Stimulated activated CD8-positive, alpha-beta memory T cell treated with anti-CD3 and anti-CD28 coated beads, Interleukin-12 subunit alpha, Interleukin-12 subunit beta, amount 100 ng/mL, for 1 hour (primary cell): ENCODE measurements at places on chromosomes 1 and 21.
A peak's percentile ranks its signal among the peaks of the same experiment; 100 is the strongest.

DNA sequence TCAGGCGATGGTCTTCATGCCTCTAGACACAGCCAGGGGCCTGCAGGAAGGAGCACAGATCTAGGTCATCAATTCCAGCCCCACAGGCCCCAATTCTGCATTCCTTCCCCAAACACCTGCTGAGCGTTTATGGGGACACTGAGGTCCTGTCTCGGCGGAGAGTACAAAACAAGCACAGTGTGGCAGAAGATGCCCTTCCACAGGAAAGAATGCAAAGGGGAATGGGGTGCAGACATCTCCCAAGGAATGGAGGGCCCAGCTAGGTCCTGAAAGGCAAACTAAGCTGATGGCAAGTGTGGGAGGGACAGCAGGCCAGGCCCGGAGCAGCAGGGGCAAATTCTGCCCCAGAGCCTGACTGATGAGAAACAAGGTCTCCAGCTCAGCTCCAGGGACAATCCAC lies 3.5 kb upstream of the S100A8 start:
- no peak for DNase-seq

GRCh38 chr1:22826604-22827580 lies 116.3 kb downstream of the EPHB2 start:
- DNase-seq: no peak

GRCh38 chr1:40762144-40762923 lies 21.3 kb upstream of the KCNQ4 start:
- DNase-seq: no peak

- DNase-seq: peak; percentile 35
Measured at GRCh38 chr21:42513985-42514882, 582 bp downstream of the SLC37A1 start.

DNA sequence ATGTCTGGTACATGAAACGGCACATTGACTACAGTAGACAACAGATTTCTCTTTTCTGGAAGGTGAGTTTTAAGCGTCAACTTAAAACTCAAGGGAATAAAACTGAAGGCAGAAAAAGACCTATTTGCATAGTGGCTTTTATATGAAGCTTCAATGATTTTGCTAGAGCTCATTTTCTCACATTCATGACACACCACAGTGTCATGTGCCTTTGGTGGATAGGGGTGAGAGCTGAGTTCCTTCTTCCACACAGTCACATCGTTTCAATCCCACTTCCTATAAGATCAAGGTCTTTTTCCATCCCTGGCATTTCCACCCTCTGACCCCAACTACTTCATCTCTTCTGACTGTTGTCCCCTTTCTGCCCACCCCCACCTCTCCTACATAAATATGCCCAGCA lies 31.0 kb downstream of the IL12RB2 start:
- DNase-seq: no peak

DNA sequence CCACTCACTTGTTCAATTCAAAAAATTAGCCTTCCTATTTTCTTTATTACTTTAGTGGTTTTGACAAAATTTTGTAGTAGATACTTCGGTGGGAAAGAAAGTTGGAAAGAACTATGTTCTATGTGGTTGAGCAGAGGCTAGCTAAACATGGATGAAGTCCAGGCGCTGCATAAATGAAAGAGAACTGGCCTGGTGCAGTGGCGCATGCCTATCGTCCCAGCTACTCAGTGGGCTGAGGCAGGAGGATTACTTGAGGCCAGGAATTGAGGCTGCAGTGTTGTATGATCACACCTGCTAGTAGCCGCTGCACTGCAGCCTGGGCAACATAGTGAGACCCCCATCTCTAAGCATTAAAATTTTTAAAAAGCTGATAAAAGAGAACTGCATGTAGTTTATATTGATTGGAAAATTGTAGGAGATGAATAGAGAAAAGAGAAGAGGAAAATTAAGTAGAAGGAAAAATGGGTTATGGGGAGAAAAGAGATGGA lies 21.0 kb downstream of the IFNAR1 start:
- DNase-seq: no peak

GRCh38 chr1:16970132-16970910 lies 10.1 kb downstream of the MFAP2 start:
- DNase-seq: no peak

GRCh38 chr21:33449616-33450015 lies 30.2 kb downstream of the TMEM50B start:
- DNase-seq: no peak

- DNase-seq: no peak
Measured at GRCh38 chr1:209455145-209455544, 128.4 kb upstream of the CAMK1G start.

DNA sequence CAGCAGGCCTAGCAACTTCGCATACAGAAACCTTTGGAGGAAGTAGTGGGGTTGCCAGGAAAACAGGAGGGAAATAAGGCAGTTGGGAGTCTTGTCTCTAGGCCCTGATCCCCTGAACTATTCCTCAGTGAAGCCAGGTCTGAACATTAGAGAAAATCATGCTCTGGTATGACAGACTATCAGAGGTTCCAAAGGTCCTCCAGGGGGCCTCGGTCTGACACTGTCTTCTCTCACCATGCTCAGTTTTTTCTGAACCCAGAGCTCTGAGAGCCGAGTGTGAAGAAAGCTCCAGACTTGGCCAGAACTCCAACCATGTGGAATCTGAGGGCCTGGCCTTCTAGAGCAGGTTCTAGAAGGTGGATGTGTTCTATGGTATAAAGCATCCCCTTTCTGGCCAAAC lies 4.0 kb downstream of the TOMM40L start:
- no peak for DNase-seq

DNA sequence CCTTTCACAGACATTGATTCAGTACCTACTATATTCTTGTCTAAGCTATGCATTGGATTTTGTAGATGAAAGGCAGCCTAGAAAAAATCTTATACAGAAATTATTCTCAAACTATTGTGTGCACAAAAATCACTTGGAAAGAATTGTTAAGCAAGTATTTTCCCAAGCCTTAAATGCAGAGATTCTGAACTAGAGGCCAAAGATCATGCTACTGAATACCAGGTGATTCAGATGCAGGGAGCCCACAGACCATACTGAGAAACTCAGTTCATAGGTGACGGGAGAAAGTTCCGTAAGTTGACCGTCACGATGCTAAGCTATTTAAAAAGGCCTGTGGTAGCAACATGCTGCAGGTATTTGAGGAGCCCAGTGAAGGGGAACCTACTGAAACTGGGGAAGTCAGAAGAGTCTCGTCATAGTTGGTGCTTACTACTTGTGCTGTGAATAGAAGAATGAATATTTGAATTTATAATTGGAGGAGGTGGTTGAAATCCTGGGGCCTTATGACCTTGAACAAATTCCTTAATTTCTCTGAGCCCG lies 150.8 kb downstream of the NFIA start:
- no peak for DNase-seq

DNA sequence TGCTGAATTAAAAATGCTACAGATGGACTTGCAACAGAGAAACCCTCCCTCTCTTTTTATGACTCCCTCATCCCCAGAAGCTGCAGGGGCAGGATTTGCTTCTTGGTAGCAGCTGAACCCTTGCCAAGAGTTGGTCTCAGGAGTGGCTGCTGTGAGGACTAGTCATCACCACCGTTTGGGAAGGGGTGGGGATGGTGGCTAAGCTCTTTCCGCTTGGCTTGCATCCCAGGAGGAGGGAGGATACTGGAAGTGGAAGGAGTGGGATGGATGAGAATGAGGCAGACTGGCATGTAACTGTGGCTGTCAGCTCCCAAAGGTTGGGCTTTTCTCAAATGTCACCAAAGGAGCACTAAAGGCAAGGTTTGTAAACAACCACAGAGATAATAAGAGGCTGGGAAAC lies 50.8 kb upstream of the COL24A1 start:
- no peak for DNase-seq

DNA sequence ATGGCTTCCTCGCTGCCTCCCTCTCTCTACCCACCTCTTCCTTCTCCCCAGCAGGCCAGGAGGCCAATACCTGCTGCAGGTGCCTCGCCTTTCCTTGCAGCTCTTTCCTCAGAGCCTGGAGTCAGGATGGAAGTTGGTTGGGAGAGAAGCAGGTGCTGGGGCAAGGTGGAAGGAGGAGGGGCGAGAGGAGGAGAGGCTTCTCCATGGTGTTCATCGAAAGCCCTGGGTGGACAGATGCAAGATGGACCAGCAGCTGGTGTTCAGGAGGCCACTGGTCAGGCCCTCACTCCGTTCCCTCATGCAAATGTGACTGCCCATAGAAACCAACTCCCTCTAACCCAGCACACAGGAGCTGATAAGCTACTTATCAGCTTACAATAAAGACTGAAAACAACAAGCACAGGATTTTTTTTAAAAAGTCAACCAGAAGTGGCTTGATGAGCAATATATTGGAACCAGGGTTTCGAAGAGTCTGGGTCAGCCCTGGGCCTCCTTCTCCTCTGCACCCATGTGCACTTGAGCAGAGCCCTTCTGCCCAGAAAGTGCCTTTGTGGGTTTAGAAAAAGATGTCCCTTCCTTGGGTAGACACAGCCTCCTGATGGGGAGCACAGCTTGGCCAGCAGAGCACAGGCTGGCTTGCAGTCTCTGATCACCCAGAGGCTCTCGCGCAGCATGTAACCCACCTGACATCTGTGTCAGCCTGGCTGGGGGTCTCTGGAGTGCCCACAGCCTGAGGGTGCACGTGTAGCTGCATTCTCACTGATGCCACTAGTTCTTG lies 16.6 kb upstream of the GSTM4 start:
- DNase-seq: no peak

GRCh38 chr1:240455228-240455821 lies 156.6 kb downstream of the GREM2 start:
- DNase-seq: no peak

DNA sequence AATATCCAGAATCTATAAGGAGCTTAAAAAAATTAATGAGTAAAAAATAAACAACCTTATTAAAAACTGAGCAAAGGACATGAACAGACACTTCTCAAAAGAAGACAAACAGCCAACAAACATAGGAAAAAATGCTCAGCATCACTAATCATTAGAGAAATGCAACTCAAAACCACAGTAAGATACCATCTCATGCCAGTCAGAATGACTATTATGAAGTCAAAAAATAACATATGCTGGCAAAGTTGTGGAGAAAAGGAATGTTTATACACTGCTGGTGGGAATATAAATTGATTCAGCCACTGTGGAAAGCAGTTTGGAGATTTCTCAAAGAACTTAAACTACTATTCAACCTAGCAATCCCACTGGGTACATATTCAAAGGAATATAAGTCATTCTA lies 25.3 kb downstream of the PIGK start:
- no peak for DNase-seq

DNA sequence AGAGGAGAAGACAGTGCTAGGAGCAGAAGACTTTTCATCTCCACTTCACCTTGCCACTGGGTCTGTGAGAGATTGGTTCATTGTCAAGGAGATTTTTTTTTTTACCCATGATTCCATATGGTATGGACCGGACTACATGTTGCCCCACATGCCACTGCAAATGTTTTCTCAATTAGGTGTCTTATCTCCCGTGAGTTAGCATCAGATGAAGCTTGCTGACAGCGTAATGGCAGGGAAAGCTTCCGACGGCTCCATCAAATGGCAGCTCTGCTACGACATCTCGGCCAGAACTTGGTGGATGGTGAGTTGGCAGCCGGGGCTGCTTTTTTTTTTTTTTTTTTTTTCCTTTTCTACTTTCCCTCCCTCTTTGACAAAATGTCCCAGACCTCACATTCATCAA lies 217.2 kb upstream of the NFIA start:
- DNase-seq: no peak

GRCh38 chr1:164780111-164780812 lies 221.3 kb downstream of the PBX1 start:
- DNase-seq: no peak

GRCh38 chr1:33329600-33330305 lies 8.9 kb upstream of the A3GALT2 start:
- no peak for DNase-seq

DNA sequence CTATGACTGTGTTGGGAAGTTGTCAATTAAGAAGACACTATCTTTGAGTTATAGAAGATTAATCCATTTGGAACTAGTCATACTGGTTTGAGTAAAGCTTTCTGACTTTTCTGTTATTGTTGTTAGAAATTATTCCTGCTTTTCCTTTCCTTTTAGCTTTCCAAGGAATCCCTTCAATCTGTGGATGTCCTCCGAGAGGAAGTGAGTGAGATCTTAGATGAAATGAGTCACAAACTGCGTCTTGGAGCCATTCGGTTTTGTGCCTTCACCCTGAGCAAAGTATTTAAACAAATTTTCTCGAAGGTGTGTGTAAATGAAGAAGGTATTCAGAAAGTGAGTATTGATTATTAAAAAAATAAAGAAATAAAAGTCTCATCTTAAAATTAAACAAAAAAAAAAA lies 19.3 kb downstream of the GNPAT start:
- DNase-seq: no peak

DNA sequence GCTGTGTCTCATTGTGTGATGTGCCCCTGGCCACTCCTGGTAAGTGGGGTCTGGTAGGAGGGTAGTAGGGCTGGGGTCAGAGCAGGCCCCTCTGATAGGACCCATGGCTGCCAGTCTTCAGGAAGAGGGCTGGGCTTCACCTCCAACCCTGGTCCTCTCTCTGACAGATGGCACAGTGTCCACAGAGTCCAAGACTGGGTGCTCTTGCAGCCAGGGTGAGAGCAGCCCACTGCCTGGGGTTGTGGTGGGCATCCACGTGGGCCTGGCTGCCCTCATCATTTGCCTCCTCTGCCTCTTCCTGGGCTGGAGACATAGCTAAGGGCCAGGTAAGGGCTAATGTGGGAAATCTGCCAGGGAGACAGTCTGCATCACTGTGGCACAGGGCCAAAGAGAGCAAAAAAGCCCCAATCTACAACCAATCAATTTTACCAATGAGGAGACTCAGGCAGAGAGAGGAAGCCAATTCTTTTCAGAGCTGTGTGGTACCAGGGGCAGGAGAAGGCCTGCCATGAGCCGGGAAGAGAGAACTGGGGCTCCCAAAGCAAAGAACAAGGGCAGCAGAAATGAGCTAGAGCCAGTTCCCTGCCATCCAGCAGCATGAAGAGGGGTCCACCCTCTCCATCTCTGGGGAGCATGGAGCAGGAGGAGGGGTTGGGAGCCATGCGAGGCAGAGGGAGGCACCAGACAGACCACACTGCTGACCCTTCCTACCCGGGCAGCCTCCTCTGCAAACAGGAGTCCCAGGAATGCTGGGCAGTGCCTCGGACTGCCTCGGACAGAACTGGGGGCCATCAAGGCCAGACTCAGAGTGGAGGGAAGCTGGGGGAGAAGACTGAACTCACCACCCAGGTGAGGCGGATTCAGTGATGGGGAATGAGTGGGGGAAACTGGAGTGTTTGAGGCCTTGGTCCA lies 26.8 kb downstream of the SLC27A3 start:
- no peak for DNase-seq

- DNase-seq: no peak
Measured at GRCh38 chr1:111253876-111254275, 26.4 kb downstream of the CHI3L2 start.

- no peak for DNase-seq
Measured at GRCh38 chr1:68199603-68200002, 32.7 kb downstream of the WLS start.

GRCh38 chr1:203440771-203441170 lies 34.8 kb upstream of the PRELP start:
- no peak for DNase-seq
